ENCODE measurements at places on chromosomes 7 and 10. TPM values are rescaled to one million over a fixed set of nuclear protein-coding genes. Genes with fewer than 3 reads are reported as not detected.

DNA sequence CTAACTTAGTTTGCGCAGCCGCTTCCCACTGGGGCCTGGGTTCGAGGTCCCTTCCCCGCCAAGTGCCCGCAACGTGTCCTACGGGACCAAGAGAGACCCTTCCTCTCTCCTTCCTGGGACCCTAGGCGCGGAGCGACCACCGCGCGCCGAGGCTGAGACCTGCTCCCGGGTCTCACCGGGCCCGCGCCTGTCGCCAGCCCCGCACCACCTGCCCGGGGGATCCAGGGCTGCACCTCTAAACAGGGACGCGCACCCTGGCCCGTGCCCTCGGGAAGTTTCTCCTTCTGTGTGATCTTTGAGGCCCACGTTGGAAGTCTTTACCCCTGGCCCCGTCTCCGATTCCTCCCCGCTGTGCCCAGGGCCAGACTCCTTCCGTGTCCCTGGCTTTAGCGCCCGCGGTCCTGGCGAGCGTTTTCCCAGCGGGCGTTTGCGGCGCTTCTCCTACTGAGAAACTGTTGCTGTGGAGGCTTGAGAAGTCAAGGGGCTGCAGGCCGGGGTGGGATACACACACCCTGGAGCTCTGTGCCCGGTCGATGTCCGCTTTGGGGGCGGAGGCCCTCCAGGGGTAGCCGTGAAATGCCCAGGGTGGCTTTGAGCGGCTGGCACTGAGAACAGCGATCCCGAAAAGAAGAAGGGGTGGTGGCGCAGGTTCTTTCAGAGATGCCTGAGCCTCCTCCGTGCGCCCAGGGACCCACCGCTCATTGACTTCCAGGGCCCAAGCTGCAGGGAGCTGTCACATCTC lies 575 bp downstream of the PLPP4 start:
- H3K36me3 ChIP-seq = no peaks in the 10 kb centered on the region
- peaks cover 20% of the 10 kb centered on the region for H3K4me1 ChIP-seq
- no peaks in the 10 kb centered on the region for H3K27me3 ChIP-seq

DNA sequence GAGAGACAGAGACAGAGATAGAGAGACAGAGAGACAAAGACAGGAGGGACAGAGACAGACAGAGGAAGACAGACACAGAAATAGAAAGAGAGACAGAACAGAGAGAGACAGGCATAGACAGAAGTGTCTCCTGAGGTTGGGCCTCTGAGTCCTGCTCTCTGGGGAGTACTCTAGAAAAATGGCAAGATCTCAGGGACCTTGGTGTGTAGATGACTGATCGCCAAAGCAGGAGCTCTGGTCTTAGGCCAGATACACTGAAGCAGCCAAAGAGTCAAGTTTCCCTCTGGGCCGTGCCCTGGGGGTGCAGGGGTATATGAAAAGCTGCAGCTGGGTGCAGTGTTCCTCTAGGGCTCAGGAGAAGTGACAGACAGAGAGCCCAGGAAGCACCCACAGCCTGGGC lies 176.6 kb upstream of the TNS3 start:
- H3K27ac ChIP-seq = peak overlapping the region; percentile 57
- peaks cover 19% of the 10 kb centered on the region for H3K4me1 ChIP-seq
- no peaks in the 10 kb centered on the region for H3K27me3 ChIP-seq
- DNase-seq = no peak
- H3K4me3 ChIP-seq = no peak overlapping the region

- H3K36me3 ChIP-seq = no peaks in the 10 kb centered on the region
- no peak for DNase-seq
- H3K27ac ChIP-seq = no peak overlapping the region
- no peaks in the 10 kb centered on the region for H3K27me3 ChIP-seq
- no peaks in the 10 kb centered on the region for H3K4me1 ChIP-seq
Measured at GRCh38 chr7:13835442-13835841, 154.0 kb downstream of the ETV1 start.

- no peaks in the 10 kb centered on the region for H3K36me3 ChIP-seq
- peak within 1 kb of the TSS; percentile 62 for H3K4me3 ChIP-seq
- DNase-seq = peak; percentile 96
- no peaks in the 10 kb centered on the region for H3K27me3 ChIP-seq
Measured at GRCh38 chr10:22345301-22346095, at the start of gene SPAG6. TSS of gene SPAG6 (plus strand) at chr10:22345496. CDS start at chr10:22345612, 116 bp downstream.

DNA sequence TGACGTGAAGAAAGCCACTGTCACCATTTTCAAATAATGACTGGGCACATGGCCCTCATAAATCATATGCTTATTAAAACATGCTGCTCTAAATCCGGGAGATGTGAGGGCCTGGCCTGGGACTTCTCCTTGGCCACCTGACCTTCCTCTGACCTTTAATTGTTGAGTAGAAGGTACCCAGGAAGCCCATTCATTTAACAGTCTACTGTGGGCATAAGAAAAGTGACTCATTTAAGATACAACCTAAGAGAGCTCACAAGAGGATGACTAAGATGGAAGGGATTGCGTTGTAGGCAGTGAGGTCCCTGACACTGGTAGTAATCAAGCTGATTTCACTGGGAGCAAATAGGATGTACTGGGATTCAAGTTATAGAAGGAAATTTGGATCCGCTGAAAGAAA lies 203.4 kb upstream of the GPR26 start:
- no peak overlapping the region for H3K4me3 ChIP-seq
- H3K27ac ChIP-seq = no peak overlapping the region
- no peaks in the 10 kb centered on the region for H3K4me1 ChIP-seq
- no peaks in the 10 kb centered on the region for H3K36me3 ChIP-seq
- DNase-seq = no peak

DNA sequence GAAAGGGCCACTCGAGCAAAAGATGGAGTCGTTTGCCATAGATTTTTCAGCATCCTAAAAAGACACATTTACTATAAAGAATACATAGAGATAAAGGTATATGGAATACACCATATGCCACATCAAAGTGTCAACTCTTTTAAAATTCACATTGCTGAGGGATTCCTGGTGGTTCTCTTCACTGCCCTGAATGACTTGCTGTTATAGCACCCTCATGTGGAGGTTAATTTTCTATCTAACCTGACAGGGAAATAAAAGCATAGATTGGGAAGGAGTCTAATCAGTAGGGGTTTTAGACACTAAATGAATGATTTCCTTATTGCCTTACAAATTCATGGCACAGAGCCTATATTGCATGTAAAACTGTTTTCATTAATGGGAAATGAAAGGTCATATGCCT lies 25.9 kb downstream of the DNAH11 start:
- H3K36me3 ChIP-seq = no peaks in the 10 kb centered on the region
- no peaks in the 10 kb centered on the region for H3K27me3 ChIP-seq
- H3K4me3 ChIP-seq = no peak overlapping the region
- DNase-seq = no peak
- H3K4me1 ChIP-seq = no peaks in the 10 kb centered on the region
- no peak overlapping the region for H3K27ac ChIP-seq

DNA sequence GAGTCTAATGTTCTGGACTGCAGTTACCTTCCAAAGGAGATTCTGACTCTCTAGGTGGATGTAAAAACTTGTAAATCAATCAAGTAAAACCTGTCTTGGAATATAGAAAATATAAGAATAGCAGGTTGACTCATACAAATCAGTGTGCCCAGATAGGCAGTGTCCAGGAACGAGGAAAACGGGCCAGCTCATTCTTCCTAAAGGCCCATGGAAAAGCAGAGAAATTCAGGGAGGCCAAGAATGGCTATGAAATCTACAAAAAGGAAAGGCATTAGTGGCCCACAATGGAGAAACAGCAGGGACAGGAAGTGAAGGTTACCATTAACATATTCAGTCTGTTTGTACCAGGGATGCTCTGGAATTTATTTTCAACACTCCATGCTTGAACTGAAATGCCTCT lies 14.9 kb downstream of the GLI3 start:
- H3K4me3 ChIP-seq = no peak overlapping the region
- no peaks in the 10 kb centered on the region for H3K27me3 ChIP-seq
- H3K27ac ChIP-seq = no peak overlapping the region
- no peak for DNase-seq
- no peaks in the 10 kb centered on the region for H3K4me1 ChIP-seq

DNA sequence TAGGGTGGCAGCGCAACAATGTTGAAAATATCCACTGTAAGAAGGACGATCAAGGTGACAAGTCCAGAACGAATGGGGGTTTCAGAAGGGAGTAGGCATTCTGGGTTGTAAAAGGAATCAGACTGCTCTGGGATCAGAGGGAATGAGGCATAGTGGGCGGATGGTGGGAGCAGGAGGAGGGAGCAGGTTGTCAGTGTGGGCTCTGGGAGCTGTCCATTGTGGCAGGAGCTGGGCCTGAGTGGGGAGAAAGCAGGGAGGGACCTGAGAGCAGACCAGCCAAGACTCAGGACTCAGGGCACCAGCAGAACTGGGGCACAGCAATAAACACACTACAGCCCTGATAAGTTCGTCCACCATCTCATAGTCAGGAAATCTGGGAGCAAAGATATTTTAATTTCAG lies 292.6 kb upstream of the MKI67 start:
- H3K4me1 ChIP-seq = no peaks in the 10 kb centered on the region
- no peak for DNase-seq
- no peak overlapping the region for H3K27ac ChIP-seq
- no peaks in the 10 kb centered on the region for H3K36me3 ChIP-seq
- no peak overlapping the region for H3K4me3 ChIP-seq
- no peaks in the 10 kb centered on the region for H3K27me3 ChIP-seq

GRCh38 chr7:149884541-149884940 lies 10.8 kb downstream of the ATP6V0E2 start:
- H3K4me1 ChIP-seq = peaks cover 24% of the 10 kb centered on the region
- H3K27me3 ChIP-seq = no peaks in the 10 kb centered on the region
- DNase-seq = no peak
- no peak overlapping the region for H3K27ac ChIP-seq
- H3K36me3 ChIP-seq = no peaks in the 10 kb centered on the region

GRCh38 chr7:27167916-27168264 lies 2.6 kb upstream of the HOXA9 start:
- H3K27me3 ChIP-seq = peaks cover 4% of the 10 kb centered on the region
- H3K27ac ChIP-seq = no peak overlapping the region
- DNase-seq = no peak
- no peaks in the 10 kb centered on the region for H3K36me3 ChIP-seq
- peaks cover 8% of the 10 kb centered on the region for H3K4me1 ChIP-seq

- no peaks in the 10 kb centered on the region for H3K27me3 ChIP-seq
- H3K4me1 ChIP-seq = no peaks in the 10 kb centered on the region
- no peaks in the 10 kb centered on the region for H3K36me3 ChIP-seq
- DNase-seq = no peak
- H3K27ac ChIP-seq = no peak overlapping the region
Measured at GRCh38 chr7:129401967-129402860, 32.0 kb upstream of the STRIP2 start.

DNA sequence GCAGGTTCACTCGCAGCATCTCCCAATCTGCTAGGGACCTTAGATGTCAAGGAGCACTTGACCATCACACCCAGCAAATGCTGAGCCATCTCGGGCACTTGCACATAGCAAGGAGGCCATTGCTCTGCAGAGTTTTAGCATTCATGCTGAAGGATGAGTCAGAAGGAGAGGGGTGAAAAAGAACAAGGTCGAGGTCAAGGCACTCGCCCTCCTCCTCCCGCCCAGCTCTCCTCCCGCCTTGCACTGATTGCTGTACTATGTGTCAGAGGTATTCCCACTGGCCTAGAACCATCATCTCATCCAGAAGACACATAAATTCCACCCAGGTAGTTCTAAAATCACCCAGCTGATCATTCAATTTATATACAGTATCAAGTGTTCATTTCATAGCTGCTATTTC lies 255.1 kb upstream of the SP4 start:
- DNase-seq = no peak
- H3K27ac ChIP-seq = no peak overlapping the region
- no peaks in the 10 kb centered on the region for H3K4me1 ChIP-seq
- H3K36me3 ChIP-seq = no peaks in the 10 kb centered on the region
- H3K4me3 ChIP-seq = no peak overlapping the region

DNA sequence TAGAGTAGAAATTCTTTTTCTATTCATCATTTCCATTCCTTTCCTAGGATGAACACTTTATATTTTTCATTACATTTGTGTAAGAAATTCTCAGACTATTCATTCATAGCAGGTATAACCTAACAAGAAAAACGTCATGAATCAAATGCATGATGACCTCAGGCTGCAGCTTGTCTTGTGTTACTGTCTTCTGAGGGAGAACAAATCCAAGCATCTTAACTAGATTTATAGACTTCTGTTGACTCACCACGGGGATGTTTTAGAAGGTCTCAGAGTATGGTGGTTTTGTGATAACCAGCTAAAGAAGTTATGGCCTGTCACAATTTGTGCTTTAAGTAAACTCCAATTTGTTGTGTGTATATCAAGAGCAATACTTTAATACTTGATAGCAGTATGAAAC lies 102.7 kb downstream of the ANKRD7 start:
- H3K4me3 ChIP-seq = no peak overlapping the region
- no peaks in the 10 kb centered on the region for H3K27me3 ChIP-seq
- H3K27ac ChIP-seq = no peak overlapping the region
- H3K36me3 ChIP-seq = no peaks in the 10 kb centered on the region
- no peak for DNase-seq

GRCh38 chr7:27200761-27201579 lies 1.1 kb upstream of the HOXA13 start:
- peaks cover 10% of the 10 kb centered on the region for H3K4me1 ChIP-seq
- no peak overlapping the region for H3K4me3 ChIP-seq
- H3K27me3 ChIP-seq = peaks cover 3% of the 10 kb centered on the region
- no peak for DNase-seq
- no peak overlapping the region for H3K27ac ChIP-seq

GRCh38 chr10:77190291-77190690 lies 447.3 kb downstream of the KCNMA1 start:
- no peak overlapping the region for H3K27ac ChIP-seq
- no peak overlapping the region for H3K4me3 ChIP-seq
- H3K36me3 ChIP-seq = no peaks in the 10 kb centered on the region
- H3K27me3 ChIP-seq = no peaks in the 10 kb centered on the region

- no peak for DNase-seq
- no peak overlapping the region for H3K27ac ChIP-seq
- no peak overlapping the region for H3K4me3 ChIP-seq
- no peaks in the 10 kb centered on the region for H3K4me1 ChIP-seq
- H3K27me3 ChIP-seq = no peaks in the 10 kb centered on the region
Measured at GRCh38 chr7:13627455-13627854, 362.0 kb downstream of the ETV1 start.

GRCh38 chr10:14405076-14406065 lies 74.6 kb upstream of the FRMD4A start:
- no peak overlapping the region for H3K27ac ChIP-seq
- H3K4me3 ChIP-seq = no peak overlapping the region
- H3K4me1 ChIP-seq = no peaks in the 10 kb centered on the region
- H3K36me3 ChIP-seq = no peaks in the 10 kb centered on the region
- DNase-seq = no peak

The CYP3A5 gene
- 0.63 TPM for total RNA-seq

The ANXA11 gene
- total RNA-seq = 46.5 TPM

The CREM gene
- 266 TPM for total RNA-seq

The SPDYE11 gene
- total RNA-seq = 5.6 TPM

The SPDYE2B gene
- 10.6 TPM for total RNA-seq

The ITIH5 gene
- total RNA-seq = 28.0 TPM
